ENCODE measurements at places on chromosomes 7 and 10.

GRCh38 chr7:91835826-91836368 is 44.6 kb downstream of the MTERF1 start:
- no peak for DNase-seq

DNA sequence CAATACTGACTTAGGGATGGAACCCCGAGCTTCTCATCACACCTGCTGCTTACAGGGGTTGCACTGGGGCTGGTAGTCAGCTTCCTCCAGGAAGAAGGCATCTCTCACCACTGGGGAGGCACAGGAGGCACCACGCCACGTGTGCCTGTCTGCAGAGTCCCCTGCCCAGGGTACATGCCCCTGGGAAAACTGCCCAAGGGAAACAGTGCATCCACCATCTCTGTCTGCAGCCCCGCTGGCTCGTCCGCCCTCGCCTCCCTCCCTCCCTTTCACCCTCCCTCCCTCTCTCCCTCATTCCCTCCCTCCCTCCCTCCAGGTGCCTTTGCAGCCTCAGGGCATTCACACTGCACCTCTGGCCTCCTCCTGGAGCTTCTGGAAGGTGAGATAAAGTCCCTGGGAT is 101.1 kb downstream of the PTPRE start:
- DNase-seq, result no peak

DNA sequence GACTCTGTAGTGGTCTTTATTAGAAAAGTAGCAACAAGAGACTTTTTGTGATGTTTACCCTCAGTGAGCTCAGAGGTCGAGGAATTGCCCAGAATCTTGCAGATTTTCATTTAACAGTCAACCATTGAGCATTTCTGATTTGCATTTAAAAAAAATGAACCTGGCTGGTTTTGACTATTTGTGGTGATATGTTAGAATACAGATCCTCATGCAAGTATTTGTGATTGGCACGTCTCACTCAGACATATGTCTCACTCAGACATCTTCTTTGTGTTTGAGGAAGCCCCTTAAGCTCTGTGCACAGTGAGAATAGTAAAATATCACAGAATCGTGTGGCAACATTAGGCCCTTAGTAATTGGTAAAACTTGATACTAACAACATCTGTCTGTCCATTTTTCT is 113.2 kb downstream of the SND1 start:
- no peak for DNase-seq

GRCh38 chr7:44292876-44293560 is 32.4 kb downstream of the CAMK2B start:
- DNase-seq, result no peak

DNA sequence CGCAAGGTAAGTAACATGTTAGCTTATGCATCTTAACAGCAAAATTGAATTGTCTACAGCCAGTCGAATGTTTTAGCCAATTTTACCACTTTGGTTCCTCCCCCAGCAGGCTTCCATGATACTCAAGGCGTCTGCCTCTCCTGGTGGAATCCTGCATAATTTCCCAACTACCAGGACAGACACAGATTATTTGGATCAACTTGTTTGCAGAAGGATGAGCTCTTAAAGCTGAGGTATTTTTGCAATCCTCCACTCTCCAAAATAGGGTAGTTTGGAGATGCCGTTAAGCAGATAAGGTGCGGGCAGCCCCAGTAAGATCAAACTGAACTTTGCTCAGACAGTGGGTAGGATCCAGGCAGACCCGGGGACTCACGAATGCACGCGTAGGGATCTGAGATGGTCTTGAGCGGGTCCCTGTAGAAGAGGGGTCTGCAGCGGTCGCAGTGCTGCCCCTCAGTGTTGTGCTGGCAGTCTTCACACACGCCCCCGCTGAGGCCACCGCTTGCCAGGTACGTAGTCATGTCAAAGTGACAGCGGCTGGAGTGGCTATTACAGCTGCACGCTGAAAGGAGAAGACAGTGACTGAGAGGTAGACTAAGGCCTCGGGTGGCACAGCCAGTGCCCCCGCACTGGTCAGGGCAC is 27.4 kb downstream of the LAMB4 start:
- DNase-seq, result no peak

- DNase-seq, result no peak
These were observed 234.1 kb upstream of the KIAA1217 start for GRCh38 chr10:23974746-23975272.

DNA sequence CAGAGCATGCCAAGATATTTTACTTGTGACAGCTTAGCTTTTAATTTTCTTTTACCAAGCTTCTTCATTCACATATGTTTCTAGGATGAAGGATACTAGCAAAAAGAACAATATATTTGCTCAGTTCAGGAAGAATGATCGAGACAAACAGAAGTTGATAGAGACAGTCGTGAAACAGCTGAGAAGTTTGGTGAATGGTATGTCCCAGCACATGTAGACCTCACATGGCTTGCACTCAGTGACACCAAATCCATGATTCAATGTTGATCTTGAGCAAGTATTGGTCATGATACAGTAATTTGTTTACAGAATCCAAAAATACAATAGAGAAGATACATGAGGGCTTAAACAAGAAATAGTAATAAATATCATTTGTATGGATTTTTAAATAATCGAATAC is 2.5 kb upstream of the CYP26C1 start:
- DNase-seq, result no peak

Measured in stimulated activated CD4-positive, alpha-beta T cell treated with anti-CD3 and anti-CD28 coated beads, Interleukin-4, amount 100 ng/mL, for 48 hours (primary cell).